ENCODE measurements at places on chromosomes 3 and 15. TPM values are rescaled to one million over a fixed set of nuclear protein-coding genes. Genes with fewer than 3 reads are reported as not detected.
A peak's percentile ranks its signal among the peaks of the same experiment; 100 is the strongest.

Gene CD96
- total RNA-seq = 0.78 TPM

Gene SLC22A14
- total RNA-seq = not detected

GRCh38 chr15:75008629-75009326 lies 13.4 kb downstream of the SCAMP5 start:
- no peak for DNase-seq

DNA sequence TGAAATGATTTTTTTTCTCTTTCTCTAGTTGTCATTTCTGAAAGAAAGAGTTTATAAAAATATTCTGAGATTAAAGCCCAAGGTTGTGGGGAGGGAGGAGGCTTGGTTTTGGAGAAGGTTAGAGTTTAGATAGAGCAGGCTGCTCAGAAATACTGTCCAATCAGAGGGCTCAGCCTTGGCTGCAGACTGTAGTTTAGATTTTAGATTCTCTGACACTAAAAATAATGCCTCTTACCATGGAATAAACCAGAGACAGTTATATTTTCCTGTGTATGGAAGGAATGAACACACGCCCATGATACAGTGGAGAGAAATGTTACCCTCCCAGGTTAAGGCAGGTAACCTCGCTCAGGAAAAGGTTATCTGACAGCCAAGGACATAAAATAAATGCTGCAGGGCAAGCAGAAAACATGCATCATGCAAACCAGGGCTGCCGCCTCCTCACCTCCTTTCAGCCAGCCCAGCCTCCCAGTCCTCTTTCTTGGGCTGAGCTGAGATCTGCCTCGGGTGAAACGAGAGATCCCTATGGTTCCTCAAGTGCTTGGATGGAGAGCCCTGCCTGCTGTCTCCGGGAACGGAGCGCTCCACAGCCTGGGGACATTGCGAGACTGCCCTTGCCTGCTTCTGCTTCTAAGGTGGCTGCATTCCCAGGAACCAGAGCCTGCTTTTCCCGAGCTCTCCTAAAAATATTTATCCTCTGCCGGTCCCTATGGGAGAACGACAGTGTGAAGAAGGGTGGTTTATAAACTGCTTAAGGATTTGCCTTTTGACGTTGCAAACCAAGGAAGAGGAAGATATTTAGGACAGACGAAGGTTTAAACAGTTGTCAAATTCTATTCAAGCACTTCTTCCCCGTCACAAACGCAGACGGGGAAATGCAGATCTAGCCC lies 848 bp downstream of the NCEH1 start:
- DNase-seq = peak; percentile 16
